ENCODE measurements at places on chromosomes 6 and 20. TPM values are rescaled to one million over a fixed set of nuclear protein-coding genes. Genes with fewer than 3 reads are reported as not detected.

The PNLDC1 gene
- total RNA-seq: not detected

The C6orf132 gene
- total RNA-seq: 0.72 TPM

The TCF21 gene
- total RNA-seq: 6.6 TPM

The C20orf204 gene
- 0.18 TPM for total RNA-seq

The RIPOR3 gene
- total RNA-seq: 0.54 TPM

All from IMR-90 (cell line).